ELF-1 (cell line): ENCODE measurements at places on chromosomes 13 and 19.

DNA sequence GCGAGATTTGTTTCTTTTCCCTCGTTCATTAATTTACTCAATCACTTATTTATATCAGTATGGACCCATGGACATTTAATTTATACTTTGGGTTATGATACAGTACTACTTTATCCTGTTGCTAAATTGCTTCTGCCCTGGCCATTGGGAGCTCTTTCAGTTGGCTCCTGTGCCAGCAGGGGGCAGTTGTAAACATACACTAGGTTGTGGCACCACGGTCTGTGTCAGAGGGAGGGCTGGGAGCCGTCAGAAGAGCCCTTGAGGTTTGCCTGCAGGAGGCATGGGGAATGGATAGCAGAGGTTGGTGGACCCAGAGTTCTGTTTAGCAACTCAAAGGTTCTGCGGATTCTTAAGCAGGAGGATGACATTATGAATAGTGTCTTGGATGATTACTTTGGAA is 94.3 kb downstream of the ERCC5 start:
- DNase-seq, result peak; percentile 9

GRCh38 chr13:112249644-112250610 is 126.2 kb upstream of the SPACA7 start:
- DNase-seq, result no peak

DNA sequence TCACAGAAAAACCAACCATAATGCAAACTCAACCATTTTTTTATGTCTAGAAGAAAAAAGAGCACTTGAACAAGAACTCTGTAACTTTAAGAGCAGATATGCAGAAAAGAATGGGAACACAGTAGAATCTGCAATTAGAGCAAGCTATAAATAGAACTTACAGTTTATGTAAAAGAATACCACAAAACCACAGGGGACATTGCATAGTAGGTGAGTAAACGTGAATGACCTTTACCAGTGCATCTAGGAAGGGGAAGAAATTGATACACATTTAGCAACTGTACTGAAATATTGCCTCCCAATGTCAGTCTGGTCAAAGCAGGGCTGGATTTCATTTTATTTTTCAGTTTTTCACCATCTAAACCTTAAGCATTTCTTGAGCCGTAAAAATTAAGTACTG is 242.2 kb upstream of the EDNRB start:
- no peak for DNase-seq

GRCh38 chr19:47523473-47523872 is 8.6 kb upstream of the NAPA start:
- no peak for DNase-seq

- DNase-seq, result no peak
Observed at GRCh38 chr19:33233056-33233873, 7.6 kb upstream of the SLC7A10 start.

DNA sequence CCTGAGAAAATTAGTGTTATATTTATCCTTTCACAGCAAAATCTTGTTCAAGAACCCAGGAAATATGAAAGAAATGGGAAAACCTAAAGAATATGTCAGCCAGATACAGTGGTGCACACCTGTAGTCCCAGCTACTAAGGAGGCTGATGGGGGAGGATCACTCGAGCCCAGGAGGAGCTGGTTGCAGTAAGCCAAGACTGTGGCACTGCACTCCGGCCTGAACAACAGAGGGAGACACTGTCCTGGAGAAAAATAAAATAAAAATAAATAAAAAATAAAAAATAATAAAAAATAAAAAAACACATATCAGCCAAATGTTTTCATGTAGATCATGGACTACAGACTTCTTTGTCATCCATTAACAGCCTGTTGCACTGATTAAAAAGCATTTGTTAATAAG is 244.8 kb upstream of the KLHL1 start:
- no peak for DNase-seq
